ENCODE measurements at places on chromosomes 3 and 15.

DNA sequence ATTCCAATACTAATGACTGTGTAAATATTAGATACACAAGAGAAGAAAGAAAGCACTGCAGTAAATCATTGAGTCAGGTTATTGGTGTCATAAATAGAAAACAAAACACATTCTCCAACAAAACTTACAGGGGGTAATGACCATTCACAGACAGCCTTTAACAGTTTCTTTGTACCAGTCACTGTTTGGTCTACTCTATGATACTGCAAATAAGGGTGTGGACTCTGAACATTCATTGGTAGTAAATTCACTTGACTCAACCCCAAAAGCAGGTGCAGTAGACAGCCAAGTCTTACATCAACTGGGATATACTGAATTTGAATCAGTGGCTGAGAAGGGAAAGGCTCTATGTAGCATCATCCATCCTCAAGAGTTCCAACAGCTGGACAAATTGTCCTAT, 463.5 kb downstream of the FOXP1 start:
- DNase-seq: no peak

- DNase-seq: no peak
These were observed 14.4 kb downstream of the GK5 start for GRCh38 chr3:142211034-142211433.

DNA sequence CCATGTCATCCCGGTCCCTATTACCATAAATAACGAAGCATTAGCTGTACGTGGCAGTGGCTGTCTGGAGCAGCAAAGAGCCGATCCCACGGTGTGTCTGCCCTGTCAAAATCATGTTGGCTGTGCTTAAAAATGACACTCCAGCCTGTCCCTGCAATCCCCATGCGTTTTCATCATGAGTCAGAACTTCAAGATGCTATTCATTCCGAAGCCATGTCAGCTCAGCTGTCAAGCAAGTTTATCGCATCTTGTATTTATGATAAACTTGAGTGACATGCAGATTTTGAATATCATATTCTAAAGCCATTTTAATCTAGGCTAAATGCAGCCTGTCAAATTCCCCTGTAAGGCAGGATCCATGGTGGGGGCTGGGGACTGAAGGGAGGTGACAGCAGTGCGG, 152.4 kb downstream of the TJP1 start:
- no peak for DNase-seq

DNA sequence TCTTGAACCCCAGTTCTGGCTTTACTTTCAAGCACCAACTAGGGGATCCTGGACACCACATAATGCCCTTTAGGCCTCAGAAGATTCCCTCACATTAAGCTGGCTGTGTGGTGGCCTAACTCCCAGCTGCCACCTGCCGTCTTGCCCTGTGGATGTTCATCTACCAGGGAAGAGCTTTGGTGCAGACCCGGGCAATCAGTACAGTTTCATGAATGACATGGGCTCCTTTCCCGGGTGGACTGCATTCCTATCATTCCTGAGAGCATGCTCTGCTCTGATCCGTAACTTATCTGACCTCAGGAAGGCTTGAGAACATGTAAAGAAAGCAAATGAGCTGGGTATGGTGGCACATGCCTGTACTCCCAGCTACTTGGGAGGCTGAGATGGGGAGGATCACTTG, 50.0 kb upstream of the GSK3B start:
- DNase-seq: no peak

GRCh38 chr15:34718681-34719665, 35.8 kb downstream of the GJD2 start:
- no peak for DNase-seq

- DNase-seq: no peak
These were observed at the start of gene GASK1A for GRCh38 chr3:42979044-42979972. TSS of gene GASK1A (plus strand) at chr3:42979311. CDS start at chr3:42979643, 332 bp downstream.

GRCh38 chr15:50627351-50628055, 59.1 kb downstream of the TRPM7 start:
- no peak for DNase-seq

DNA sequence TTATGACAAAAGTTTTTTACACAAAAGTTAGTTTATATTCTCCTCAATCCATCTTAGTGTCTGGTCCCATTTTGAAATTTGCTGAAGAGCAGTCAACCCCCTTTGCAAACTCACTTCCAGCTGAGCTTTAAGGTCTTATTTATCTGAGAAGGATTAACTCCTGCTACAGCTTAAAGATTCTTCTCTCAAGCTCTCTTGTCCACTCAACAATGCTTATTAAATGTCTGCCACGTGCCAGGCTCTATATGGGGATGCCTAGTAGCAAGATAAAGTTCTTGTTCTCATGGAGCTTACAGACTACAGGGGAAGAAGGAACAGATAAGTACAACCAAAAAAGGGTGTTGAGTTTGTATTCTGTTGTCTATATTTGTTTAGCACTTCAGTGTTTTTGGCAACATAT, 18.7 kb downstream of the TMPRSS7 start:
- DNase-seq: no peak

DNA sequence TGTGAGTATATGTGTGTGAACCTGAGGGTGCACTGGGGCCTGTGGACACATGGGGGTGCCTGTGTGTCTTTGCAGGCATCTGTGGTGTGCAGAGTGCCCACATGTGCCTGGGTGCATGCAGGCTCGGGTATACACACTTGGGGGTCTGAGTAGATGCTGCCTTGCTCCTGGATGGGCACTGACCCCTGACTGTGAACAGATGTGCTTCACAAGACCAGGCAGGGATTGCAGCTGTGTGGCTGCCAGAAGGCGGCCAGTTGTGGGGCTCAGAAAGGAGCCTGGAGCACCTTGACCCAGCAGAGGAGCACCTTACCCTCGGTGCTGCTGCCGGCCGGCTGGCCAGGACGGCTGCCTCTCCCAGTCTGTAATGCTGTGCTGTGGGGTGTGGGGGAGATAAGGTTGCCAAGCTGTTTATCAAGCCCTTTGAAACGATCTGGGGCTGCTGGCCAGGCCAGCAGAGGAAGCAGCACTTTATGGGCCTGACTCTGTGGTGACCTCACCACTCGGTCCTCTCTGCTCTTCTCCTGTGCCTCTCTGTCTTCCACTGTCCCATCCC, 55.5 kb upstream of the MRPS22 start:
- no peak for DNase-seq

- no peak for DNase-seq
These were observed 25.6 kb downstream of the RPL22L1 start for GRCh38 chr3:170844377-170844776.

GRCh38 chr3:76509179-76509830, 530.6 kb upstream of the ROBO2 start:
- DNase-seq: no peak

GRCh38 chr15:41848631-41849030, 10.0 kb downstream of the PLA2G4B start:
- no peak for DNase-seq

- DNase-seq: no peak
These were observed 276.4 kb downstream of the XXYLT1 start for GRCh38 chr3:194994551-194994981.

- DNase-seq: no peak
These were observed 540.6 kb downstream of the NLGN1 start for GRCh38 chr3:173938159-173938558.

DNA sequence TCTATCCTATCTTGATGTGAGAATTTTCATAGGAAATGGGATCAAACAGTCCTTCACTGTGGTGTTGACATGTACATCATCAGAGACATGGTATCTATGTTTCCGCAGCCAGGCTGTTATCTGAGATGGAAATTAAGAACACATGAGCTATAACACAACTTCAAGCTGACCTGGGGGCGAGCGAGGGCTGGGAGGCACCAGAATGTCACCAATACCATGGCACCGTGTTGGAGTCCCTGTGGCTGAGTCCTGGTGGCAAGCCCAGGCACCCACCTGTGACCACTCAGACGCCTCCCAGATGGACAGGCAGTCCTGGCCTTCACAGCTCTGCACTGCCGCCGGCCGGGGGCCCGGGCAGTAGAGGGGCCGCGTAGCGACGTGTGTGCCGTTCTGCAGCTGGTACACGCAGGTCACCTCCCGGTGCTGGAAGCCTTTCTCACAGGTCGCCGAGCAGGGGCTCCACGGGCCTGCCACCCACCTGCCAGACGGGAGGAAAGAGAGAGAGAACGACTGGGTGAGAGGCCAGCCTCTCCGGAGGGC, 263.9 kb upstream of the LYSMD4 start:
- no peak for DNase-seq

- no peak for DNase-seq
These were observed 6.1 kb upstream of the CP start for GRCh38 chr3:149227591-149228268.

- peak; percentile 92 for DNase-seq
These were observed 17.3 kb downstream of the DPH3 start for GRCh38 chr3:16247282-16248061.

Data from tibial nerve (tissue), 4 donors.